AG10803 (cell line): ENCODE measurements at places on chromosomes 5 and 9.

- DNase-seq: peak; percentile 6
Observed at GRCh38 chr5:115770466-115770865, 46.0 kb downstream of the CDO1 start.

GRCh38 chr5:118616281-118616680, 372.1 kb downstream of the DTWD2 start:
- no peak for DNase-seq

- DNase-seq: peak; percentile 26
Observed at GRCh38 chr9:15139469-15139868, 167.5 kb downstream of the TTC39B start.

DNA sequence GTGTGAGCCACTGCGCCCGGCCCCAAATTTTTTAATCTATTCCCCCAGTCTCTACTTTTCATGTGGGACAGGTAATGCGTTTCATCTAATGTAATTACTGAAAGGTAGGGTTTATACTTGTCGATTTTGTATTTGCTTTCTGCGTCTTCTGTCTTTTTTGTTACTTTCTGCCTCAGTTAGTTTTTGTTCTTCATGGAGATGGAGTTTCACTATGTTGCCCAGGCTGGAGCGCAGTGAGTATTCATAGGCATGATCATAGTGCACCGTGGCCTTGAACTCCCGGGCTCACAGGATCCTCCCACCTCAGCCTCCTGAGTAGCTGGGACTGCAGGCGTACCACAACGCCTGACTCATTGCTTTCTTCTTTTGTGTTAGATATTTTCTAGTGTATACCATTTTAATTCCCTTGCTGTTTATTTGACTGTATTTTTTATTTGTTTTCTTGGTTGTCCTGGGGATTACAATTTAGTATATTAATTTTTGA, 23.4 kb downstream of the EHMT1 start:
- no peak for DNase-seq

DNA sequence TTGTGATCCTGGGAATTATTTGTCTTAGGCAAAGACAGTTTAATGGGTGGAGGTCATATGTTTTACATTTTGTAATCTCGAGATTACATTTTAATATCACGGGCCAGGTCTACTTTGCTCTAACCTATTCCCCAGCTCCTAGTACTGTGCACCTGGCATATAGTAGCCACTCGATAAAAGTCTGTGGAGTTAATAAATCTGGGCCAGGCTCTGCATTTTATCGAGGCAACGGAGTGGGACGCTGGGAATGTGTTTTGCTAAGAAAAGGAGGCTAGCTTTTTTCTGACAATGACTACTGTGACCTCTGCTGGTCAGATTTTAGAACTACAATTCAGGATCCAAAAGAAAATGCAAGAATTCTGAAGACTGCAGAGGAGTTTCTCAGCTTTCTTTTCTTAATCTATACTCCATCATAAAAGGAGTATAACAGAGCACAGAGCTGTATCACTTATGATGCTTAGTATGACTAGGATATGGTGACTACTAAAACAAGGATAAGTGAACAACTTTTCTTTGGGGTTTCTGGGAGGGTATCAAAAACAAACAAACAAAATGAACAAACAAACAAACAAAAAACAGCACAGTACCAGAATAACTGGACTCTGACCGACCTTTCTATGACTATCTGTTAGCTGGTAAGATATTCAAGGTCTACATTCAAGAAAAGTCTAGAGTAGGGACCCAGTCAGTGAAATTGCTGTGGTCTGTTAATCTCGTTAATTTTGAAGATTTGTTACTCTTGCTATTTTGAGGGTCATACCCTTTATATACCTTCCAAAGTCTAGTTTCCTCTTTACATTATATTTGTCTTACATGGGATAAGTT, 46.1 kb upstream of the CER1 start:
- peak; percentile 60 for DNase-seq

DNA sequence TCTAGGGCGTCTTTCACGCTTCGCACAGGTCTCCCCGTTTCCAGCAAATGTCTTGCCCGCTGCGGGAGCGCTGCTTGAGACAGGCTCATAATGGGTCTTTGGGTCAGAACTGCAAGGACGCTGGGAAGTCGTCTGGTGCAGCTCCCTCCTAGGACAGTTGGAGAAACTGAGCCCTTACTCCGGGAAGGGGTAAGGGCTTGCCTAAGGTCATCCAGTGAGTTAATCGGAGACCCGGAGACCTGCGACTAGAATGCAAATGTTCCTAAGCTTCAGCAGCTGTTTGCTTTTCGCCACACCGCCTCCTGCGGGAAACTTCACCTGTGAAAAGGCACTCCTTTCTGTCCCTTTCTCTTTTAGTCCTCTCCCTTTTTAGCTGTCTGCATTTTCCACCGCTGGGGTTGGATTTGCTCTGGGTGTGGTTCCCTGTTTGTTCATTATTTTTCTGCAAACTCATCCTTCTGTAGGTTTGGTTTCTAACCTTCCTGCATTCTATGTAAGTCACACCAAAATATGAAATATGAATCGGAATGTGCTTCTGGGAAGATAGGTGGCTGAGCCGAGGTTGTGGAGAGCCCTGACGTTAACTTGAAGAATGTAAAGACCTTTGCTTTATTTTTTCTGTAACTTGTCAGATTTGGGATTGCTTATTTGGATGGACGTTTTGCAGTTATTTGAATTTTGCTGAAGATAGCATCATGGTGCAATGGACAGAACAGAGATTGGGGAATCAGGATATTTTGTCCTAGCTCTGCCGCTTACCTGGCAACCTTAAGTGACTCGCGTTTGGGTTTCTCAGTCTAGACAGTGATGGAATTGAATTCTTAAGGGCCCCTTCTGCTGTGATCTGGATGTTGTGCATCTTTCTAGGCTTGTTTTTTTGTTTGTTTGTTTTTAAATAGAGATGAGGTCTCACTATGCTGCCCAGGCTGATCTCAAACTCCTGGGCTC, 909 bp downstream of the SLC36A1 start:
- peak; percentile 2 for DNase-seq

GRCh38 chr5:101679816-101680215, 616.3 kb downstream of the SLCO4C1 start:
- peak; percentile 11 for DNase-seq

DNA sequence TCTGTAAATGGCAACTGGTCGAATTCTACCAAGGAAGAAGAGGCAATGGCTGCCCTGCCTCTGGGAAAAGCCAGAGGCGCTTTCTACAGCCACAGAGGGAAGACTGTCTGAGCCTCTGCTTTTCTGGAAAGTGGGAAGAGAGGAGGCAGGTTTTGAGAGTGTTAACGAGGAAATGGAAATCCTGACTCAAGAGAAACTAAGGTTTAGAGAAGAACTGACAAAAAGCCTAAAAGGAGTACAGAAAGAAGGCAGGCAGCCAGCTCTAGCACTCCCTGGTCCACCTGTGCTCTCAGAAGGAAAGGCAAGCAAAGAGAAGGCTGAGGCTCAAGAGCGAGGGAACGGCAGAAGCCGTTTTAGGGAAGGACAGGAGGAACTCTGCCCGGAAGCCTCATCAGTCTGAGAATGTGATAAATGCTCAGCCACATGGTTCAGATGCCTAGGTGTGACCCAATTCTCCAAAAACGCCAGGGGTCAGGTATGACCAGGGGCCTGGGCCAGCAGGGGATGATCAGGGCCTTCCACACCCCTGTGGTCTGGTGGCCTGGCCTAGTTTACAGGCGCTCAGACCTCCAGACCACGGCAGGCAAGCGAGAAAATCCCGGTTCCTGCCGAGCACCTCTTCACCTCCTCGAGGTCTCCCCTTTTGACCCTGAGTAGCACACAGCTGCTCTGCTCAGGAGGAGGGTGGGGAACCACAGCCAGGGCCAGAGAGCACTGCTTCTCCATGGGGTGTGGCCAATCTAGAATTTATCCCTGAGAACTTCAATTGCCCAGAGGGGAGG, 79.9 kb upstream of the FBXW11 start:
- DNase-seq: no peak

- no peak for DNase-seq
Observed at GRCh38 chr5:103003872-103004271, 116.1 kb downstream of the GIN1 start.

GRCh38 chr5:7398596-7399280, 2.8 kb downstream of the ADCY2 start:
- no peak for DNase-seq

GRCh38 chr5:173554038-173554955, 62.2 kb downstream of the BOD1 start:
- DNase-seq: no peak

- no peak for DNase-seq
Observed at GRCh38 chr9:130267930-130268329, 2.4 kb downstream of the HMCN2 start.

DNA sequence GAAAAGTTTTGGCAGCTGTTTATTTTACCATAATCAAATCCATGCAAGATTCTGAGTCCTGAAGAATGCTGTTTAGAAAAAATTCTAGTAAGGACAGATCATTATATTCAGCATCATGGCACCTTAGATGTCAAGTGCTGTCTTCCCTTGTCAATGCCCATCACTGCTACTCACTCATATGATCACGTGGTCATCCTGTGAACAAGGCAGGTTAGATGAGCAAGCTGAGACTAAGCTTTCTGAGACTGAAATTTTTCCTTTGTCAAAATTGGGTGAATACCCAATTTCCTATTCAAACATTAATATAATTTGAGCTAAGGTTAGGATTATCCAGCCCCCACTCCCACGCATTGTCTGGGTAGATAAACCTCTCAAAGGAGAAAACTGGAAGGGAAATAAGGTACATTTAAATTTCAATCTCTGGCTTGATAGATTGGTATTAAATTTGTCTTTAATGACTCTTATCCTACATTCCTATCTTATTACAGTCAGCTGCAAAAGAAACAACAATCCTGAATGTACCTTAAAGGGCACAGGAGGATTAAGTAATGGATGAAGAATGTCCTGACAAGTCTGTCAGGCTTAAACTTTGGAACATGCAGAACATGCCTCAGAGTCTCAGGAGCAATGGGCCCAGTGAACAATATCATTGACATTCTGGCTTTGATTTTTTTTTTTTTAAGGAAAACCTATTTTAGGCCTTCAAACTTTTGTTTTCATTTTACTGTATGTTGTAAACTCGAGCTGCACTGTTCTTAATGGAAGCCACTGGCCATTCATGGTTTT, 148.7 kb upstream of the RANBP3L start:
- DNase-seq: peak; percentile 9

GRCh38 chr9:134188386-134189144, 24.2 kb upstream of the RNU6ATAC start:
- peak; percentile 22 for DNase-seq

- no peak for DNase-seq
Observed at GRCh38 chr9:78989031-78989658, 582.6 kb upstream of the TLE4 start.
